Activated CD4-positive, alpha-beta T cell treated with anti-CD3 and anti-CD28 coated beads for 24 hours (primary cell): ENCODE measurements at places on chromosomes 3 and 15.

DNA sequence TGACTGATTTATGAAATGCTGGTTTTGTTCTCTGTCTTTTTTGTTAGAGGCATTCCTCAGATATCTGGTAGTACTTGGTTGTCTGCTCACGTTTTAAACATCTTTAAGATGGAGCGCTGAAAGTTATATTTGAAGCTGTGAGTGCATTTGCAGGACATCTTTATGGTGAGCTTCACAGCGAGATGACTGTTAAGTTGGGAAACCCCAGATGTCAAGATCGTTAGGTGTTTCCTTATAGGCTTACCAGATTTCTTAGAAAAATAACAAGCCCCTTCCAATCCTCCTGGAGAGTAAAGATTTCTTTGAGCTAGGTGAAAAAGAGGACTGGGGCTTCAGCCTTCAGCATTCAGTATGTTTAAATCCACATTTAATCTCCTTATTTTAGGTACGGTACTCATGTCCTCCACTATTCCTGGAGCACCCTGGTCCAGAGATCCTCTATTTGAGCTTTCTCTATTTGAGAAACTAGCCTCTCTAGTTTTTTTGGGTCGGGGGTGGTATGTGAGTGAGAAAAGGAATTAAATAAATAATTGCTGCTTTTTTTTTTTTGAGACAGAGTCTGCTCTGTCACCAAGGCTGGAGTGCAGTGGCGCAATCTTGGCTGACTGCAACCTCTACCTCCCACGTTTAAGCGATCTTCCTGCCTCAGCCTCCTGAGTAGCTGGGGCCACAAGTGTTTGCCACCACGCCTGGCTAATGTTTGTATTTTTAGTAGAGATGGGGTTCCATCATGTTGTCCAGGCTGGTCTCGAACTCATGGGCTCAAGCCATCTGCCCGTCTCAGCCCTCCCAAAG is 72.3 kb downstream of the ZNF609 start:
- DNase-seq, result no peak

- DNase-seq, result no peak
Measured at GRCh38 chr15:83866692-83867091, 212.8 kb downstream of the ADAMTSL3 start.

GRCh38 chr3:69426291-69426966 is 40.5 kb upstream of the FRMD4B start:
- DNase-seq, result no peak

GRCh38 chr3:27213450-27213849 is 155.7 kb downstream of the NEK10 start:
- no peak for DNase-seq

DNA sequence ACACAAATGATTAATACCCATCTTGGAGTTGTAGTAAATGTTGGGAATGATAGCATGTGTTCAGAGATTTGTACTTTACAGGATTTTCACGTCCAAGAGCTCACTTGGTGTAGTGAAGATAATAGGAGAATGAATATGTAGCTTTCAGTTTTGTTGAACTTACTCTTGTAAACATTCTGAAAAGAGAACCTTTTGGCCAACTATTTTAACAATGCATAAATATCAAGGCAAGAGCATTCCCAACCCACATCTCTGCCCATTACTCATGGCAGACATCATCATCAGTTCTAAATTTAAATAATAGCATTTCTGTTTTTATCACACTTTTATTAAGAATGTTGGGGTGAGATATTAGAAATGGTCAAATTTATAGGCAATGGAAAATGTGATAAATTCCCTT is 465.2 kb upstream of the TPRG1 start:
- no peak for DNase-seq

- no peak for DNase-seq
Measured at GRCh38 chr15:81394603-81395002, 20.6 kb upstream of the TMC3 start.

GRCh38 chr3:45572755-45573154 is 21.8 kb upstream of the LIMD1 start:
- no peak for DNase-seq

DNA sequence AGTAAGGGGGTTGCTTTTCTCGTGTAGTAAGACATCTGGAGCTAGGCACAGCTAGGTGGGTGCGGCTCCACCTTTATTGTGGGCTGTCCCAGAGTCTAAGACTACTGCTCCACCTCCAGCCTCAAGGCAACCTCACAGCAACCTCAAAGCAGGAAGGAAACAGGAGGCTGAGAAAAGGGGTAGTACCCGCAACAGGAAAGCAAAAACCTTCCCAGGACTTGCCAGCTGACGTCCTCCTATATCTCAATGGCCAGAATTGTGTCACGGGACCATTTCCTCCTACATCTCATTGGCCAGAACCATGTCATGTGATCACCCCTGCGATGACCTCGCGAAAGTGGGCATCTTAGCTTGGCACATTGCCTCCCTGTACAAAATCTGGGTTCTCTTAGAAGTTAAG is 4.3 kb upstream of the GPR160 start:
- DNase-seq, result peak; percentile 9

- DNase-seq, result no peak
Measured at GRCh38 chr3:188370081-188370830, 216.3 kb downstream of the LPP start.

DNA sequence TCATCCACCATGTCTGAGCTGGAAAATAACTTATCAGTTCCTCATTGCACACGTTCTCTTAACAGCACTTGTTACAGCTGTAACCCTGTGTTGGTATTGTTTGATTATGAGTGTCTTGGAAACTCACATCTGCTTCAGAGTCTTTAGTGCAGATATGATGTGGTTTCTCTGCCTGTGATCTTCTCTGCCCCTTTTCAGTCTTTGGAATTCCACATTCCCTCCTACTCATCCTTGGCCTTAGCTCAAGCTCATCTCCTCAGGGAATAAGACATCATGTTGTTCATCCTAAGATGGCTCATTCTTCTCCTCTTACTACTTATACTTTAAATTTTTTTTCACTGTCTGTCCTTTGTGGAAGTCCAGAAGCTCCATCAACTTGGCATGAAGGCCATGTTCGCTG is 77.7 kb downstream of the SYNPR start:
- no peak for DNase-seq

- DNase-seq, result no peak
Measured at GRCh38 chr3:171458864-171459136, 1.4 kb downstream of the TNIK start.

DNA sequence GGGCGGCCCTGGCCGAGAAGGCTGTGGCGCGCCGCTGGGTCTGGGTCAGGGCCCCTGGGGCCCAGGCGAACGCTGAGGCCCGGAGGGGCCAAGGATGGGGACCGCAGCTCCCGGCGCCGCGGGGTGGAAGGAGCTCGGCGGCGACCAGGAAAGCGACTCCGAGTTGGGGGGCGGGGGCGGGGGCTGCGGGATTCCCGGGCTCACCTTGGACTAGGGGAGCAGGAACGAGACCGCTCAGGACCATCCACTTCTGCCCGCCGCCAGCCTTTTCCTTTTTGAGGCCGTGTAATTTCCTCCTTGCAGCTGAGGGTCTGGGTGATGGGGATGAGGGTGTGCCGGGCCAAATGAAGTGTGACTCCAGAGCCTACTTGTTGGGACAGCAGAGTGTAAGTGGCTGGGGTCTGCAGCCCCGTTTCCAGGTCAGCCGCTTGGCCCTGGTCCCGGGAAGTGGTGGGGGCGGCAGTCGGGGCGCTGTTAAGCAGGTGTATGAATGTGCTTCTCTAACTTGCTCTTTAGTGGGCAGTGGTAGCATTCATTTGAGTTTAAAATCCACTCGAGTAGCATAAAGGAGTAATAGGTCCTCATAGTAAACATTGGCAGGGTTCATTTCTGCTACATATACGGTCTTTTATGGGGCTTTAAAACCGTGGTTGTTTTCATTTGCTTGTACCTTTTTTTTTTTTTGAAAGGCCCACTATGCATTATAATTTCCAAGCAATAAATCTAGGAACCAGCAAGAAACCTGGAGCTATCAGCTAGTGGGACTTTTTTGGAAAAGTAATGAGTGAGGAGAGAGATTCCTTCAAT is 717 bp downstream of the PXK start:
- DNase-seq, result peak; percentile 21
